B cell (primary cell): ENCODE measurements at places on chromosomes 4 and X.

- no peak for DNase-seq
Observed at GRCh38 chrX:45134775-45135174, 65.9 kb downstream of the DIPK2B start.

DNA sequence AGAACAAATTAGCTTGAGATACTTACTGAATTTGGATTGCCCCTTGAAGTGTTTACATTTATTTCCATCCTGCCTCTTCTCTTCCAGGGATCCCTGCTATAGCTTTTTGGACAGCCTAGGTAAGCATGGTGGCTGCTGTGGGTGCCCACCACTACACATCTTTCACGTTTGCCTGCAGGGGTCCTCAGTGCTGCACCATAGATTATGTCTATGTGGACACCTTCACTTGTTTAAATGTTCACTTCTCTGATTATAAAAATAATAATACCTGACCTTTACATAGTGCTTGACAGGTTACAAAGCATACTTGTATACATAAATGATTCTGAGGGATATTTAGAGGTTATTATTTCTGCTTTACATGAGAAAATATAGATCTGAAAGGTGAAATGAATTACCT lies 67.9 kb upstream of the SLC4A4 start:
- peak; percentile 14 for DNase-seq

DNA sequence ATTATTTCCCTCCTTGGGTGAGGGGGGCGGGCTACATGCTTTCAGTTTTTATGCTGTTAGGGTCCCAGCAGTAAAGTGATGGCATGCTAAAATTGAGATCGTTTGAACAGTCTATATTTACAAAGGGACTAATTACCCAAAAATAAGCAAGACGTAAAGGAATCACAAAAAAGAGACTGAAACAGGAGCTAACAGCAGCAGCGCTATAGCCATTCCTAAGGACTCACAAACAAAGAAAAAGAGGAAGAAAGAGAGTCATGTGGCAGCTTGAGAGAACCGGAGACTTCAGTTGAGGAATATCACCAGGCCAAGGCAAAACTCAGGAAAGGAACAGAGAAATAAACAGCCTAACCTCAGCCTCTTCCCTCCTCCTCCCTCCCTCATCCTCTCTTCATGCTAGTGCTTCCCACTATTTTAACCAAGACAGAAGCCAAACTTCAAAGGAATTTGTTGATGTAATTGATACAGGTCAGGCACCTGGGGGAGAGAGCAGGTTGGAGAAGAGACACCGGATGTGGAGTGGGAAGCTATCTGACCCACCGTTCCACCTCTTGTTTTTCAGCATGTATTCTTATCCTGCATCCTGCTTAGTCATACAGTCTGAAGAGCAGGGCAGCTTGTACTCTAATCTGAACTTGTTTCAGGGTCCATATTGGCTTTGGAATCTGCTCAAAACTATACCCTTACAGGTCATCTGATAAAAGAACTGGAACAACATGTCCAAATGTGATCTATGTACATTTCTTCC lies 383.7 kb downstream of the NAF1 start:
- no peak for DNase-seq

DNA sequence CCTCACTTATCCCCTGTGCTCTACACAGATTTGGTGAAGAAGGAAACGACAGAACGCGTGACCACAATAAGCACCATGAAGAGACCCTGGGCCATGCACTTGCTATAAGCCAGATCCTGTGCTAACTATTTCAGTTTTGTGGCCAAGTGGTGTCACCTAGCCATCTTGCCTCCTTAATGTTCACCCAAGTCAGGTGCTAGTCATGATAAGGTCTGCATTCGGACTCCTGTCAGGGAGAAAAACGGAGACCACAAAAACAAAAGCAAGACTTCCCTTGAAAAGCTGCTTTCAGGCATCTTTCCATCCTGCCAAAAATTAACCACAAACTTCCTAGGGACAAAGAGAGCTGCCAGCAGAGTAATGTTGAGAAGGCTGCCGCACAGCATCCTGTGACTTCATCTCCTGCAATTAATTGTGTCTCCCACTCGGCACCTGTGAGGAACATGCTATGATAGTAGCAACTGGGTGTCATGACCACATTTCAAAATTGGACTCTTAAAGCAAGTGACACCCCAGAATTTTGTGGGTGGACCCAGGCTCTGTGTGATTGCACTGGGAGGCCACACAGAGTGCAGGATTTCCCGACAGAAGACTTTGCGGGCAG lies 8.8 kb upstream of the IDS start:
- DNase-seq = no peak

- no peak for DNase-seq
Observed at GRCh38 chr4:116531870-116532269, 553.5 kb downstream of the TRAM1L1 start.

DNA sequence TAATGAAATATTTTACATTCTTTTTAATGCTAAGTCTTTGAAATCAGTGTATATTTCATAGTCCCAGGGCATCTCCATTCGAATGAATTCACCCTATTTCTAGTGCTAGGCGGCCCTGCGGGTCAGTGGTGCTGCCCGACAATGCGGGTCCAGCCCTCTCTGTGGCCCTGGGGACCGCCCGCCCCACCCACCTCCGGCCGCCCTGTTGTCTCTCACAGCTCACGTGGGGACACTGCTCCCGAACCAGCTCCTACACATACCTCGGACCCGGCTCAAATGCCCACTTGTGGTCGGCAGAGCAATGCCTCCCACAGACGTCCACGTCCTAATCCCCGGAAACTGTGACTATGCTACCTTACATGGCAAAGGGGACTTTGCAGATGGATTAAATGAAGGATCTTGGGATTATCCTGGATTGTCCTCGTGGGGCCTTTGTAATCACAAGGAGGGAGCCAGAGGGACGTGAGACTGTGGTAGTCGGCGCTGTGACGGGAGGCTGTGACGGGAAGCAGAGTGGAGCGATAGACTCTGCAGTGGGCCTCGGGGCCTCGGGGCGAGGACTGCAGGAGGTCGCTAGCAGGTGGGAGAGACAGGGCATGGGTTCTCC lies 92.3 kb upstream of the PSAPL1 start:
- no peak for DNase-seq

DNA sequence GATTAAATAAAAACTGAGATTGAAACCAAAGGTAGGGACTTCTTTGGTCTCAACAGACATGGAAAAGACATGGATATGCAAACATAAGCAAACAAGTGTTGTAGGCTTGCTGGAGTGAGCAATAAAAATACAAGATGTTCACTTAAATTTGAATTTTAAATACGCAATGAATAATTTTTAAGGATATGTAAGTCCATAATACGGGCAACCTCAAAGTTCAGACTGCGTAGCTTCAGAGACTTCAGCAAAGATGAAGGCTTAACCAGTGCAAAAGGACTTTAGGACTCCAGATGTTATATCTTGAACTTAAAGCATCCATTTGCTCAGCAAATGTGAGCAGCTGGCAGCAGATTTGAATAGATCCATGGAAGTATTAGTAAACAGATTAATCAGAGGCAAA lies 549.3 kb downstream of the ARAP2 start:
- DNase-seq = no peak

- no peak for DNase-seq
Observed at GRCh38 chr4:148441624-148441985, 609 bp downstream of the NR3C2 start.

GRCh38 chrX:133576876-133577275 lies 161.6 kb upstream of the GPC4 start:
- DNase-seq = no peak

DNA sequence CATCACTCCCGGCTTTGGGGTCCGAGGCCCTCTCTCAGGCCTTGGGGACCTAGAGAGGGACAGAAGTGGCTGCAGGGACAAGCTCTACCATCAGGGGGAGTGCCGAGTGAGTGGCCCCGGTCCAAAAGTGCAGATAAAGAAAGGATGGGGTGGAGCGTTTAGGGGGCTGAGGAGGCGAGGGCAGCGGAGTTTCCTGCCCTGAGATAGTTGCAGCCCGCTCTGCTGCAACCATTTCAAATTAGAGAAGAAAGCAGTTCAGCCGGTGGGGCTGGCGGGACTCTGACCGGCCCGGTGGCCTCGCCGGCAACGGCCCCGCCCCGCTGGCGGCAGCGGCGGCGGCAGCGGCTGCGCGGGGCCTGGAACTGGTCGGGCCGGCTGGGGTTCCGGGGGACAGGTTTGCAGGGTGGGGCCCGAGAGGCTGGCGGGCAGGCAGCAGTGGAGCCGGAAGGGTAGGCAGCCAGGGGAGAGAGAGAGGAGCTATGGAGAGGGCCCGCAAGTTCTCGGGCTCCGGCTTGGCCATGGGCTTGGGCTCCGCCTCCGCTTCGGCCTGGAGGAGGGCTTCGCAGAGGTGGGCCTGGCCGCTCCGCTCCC lies 7.6 kb downstream of the DLG3 start:
- DNase-seq = peak; percentile 67

DNA sequence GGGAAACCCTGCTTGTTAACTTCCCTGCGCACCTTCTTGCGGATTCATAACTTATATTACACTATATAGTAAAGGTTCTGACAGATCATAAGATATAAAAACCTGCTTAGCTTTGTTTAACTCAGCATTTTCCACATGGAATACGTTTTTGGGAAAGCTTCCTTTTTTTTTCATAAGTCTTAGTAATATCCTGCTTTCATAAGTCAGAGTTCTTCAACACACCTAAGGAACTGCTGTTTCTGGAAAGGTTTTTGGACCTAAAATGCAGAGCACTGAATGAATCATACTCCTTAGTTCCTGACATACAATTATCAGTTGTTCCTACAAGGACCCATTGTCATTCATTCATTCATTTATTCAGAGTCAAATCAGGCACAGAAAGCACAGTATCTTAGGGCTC lies 32.3 kb upstream of the OCIAD2 start:
- no peak for DNase-seq

DNA sequence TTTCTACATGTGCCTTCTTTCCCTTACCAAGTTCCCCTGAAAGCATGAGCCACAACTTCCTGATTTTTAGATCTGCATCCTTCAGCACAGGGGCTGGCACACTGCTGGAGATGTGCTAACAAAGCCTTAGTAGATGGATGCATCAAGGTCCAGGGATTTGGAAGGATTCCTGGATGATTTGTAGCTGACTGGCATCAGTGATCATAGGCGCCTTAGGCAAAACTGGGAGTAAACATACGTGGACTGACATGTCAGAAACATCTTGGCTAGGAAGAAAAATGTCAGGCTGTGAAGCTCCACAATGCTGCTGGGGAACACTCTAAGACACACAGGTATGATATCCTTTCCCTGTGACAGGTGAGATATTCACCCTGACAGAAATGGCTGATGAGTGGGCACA lies 156.4 kb downstream of the AMELX start:
- DNase-seq = no peak

GRCh38 chr4:37970702-37971101 lies 10.5 kb downstream of the PTTG2 start:
- peak; percentile 81 for DNase-seq
